Kidney epithelial cell (primary cell): ENCODE measurements at places on chromosomes 13 and 19.

GRCh38 chr13:98013241-98013640 lies 59.8 kb downstream of the IPO5 start:
- no peak for DNase-seq

DNA sequence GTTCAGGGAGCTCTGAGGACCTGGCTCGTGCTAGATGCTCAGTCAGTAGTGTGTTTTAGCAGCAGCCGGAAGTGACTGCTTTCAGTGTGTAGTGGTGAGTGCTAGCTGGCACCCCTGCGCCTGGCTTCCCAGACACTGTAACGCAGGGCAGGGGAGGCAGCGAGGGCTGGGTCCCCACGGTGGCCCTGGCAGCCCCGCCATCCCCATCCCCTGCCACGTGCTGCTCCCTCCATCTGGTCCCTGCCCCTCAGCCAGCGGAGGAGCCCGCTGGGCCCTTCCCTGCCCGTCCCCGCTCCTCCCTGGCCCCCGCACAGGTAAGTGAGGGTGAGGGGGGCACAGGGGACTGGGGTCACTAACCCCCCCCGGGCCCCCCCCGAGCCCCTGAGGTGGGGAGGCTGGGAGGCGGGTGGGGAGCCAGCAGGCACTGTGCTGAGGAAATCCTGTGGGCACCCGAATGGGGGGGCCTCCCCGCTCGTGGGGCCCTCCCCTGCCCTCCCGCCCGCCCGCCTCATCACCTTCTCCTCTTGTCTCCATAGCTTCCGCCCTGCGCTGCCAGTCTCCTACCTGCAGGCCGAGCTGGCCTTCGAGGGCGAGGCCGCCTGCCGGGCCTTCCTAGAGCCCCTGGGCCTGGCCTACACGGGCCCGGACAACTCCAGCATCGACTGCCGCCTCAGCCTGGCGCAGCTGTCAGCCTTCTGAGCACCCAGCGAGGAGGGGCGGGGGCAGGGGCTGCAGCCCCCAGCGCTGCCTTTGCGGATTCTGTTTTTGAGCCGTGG lies 3.2 kb downstream of the LENG9 start:
- no peak for DNase-seq

DNA sequence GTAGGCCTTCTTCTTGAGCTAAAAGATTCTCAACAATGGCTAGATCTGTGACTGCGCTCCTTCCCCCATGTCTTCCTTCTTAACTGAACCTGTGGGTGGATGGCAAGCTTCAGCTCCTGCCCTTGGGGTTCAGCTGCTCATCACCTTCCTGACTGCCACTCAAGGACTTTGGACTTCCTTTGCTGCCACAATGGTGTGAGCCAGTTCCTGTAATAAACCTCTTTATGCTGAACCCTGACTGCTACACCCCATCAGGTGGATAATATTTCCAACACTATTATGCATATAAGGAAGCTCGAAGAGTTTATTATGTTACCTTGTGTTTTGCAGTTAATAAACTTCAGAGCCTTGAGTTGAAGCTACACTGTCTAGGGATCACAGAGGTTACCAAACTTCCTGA lies 208.9 kb upstream of the SLC10A2 start:
- DNase-seq: no peak

- DNase-seq: no peak
Measured at GRCh38 chr13:113783966-113784644, 25.1 kb downstream of the TMEM255B start.

DNA sequence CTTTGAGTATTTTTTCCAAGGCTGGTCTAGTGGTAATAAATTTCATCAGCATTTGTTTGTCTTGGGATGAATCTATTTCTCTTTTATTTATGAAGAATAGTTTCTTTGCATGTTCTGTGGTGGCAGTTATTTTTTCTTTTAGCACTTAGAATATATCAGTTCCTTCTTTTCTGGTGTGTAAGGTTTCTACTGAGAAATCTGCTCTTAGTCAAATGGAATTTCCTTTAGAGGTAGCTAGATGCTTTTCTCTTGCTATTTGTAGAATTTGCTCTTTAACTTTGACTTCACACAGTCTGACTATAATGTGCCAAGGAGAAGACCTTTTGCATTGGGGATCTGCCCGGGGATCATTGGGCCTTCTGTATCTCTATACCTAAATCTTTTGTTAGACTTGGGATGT lies 4.1 kb upstream of the SIGLEC6 start:
- no peak for DNase-seq
